DND-41 (cell line): ENCODE measurements at places on chromosomes 6 and 20.

- DNase-seq, result no peak
These were observed 59.9 kb downstream of the EYA2 start for GRCh38 chr20:46954490-46955038.

DNA sequence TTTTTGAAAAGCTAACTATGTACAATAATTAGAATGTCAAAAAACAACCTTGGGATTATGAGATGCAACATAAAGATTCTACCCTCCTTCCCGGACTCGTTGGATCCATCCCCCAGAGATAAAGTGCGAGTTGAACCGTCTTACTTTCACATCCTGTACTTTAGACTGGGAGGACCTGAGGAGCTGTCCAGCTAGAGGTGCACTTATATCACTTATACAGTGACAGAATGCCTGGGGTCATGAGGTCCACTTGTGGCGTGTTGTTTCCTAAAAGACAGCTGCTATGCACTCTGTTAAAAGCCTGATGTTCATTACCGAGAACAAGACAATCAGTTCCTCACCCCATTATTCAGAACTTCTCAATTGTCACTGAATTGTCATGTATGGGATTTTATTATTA, 2.1 kb downstream of the CDS2 start:
- no peak for DNase-seq

- DNase-seq, result no peak
These were observed 22.6 kb downstream of the RNF217 start for GRCh38 chr6:124984668-124985338.

- no peak for DNase-seq
These were observed 45.1 kb downstream of the GABRR2 start for GRCh38 chr6:89269981-89270380.

- DNase-seq, result no peak
These were observed 8.6 kb downstream of the IP6K3 start for GRCh38 chr6:33738153-33738552.

- DNase-seq, result no peak
These were observed 13.7 kb upstream of the MRAP2 start for GRCh38 chr6:84019842-84020211.

DNA sequence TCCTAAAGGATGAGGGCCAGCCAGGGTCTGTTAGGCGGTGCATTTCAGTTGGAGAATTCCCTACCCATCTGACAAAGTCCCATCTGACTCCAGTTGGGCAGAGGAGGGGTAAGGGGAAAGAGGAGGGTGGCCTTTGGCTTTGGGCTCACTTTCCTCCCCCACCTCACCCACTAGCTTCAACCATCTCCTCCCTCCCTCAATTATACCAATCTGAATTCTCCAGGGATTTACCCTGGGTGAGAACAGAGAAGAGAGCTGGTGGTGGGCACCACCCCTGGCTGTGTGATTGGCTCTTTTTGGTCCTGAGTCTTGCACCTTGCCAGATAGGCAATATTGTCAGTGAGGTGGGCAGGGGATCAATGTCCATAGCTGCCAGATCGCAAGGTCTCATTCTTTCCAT, 3.2 kb downstream of the HMGA1 start:
- no peak for DNase-seq

- DNase-seq, result no peak
These were observed 89.5 kb upstream of the TBX18 start for GRCh38 chr6:84853901-84854300.

- DNase-seq, result no peak
These were observed 61.5 kb downstream of the LYRM4 start for GRCh38 chr6:5199283-5199682.

DNA sequence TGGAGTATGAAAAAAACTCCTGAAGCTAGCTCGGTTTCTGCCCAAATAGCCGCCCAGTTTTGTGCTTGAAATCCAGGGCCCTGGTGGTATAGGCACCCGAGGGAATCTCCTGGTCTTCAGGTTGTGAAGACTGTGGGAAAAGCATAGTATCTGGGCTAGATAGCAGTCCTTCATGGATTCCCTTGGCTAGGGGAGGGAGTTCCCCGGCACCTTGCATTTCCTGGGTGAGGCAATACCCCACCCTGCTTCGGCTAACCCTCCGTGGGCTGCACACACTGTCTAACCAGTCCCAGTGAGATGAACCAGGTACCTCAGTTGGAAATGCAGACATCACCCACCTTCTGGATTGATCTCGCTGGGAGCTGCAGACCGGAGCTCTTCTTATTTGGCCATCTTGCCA, 184.5 kb upstream of the SLC35B3 start:
- DNase-seq, result no peak

- no peak for DNase-seq
These were observed 546.5 kb downstream of the PRKN start for GRCh38 chr6:162181111-162181510.

DNA sequence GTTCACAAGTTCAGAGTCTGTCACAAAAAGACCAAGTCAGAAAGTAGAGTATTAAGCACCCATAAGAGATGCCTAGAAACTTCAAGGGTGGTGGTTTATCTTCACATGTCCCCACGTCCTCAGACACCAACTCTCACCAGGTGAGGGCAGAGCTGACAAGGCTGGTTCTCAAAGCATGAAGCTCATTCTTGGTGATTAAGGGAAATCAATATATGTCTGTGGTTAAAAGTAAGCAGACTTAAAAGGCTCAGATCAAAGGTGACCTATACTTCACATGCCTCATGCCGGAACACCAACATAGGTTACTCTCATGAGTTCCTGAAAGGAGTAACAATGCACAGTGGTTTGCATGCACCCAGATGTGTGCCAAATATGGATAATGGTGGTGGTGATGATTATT, 27.0 kb downstream of the IL17A start:
- DNase-seq, result peak; percentile 32

DNA sequence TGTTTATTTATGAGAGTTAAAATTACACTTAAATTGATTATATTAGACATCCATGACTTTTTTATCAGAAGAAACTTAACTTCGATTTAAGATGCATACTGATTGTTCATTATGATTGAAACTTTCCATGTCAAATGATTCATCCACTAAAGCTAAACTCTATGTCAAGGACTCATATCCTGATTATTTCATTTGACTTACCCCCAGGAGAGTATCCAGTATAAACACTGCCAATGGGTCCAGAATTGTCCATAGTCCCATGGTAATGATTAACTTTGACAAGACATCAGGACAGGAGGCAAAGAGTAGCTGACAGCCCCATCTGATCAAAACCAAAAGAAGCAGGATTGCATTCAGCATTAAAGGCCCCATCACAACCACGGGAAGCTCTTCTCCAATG, 709.9 kb downstream of the TFAP2A start:
- DNase-seq, result no peak

DNA sequence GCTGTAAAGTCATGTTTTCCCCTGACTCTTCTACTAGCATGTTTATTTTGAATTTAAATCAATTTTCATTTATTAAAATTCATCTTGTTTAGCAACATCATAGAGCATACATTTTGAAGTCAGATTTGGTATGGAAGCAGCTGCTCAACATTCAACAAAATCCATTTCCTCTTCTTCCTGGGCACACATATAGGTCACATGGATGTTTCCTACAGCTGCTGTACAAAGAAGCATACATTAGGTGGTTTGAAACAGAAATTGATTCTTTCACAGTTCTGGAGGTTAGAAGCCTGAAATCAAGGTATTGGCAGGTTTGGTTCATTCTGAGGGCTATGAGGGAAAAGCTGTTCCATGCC, 495.2 kb downstream of the RFPL4B start:
- DNase-seq, result no peak

DNA sequence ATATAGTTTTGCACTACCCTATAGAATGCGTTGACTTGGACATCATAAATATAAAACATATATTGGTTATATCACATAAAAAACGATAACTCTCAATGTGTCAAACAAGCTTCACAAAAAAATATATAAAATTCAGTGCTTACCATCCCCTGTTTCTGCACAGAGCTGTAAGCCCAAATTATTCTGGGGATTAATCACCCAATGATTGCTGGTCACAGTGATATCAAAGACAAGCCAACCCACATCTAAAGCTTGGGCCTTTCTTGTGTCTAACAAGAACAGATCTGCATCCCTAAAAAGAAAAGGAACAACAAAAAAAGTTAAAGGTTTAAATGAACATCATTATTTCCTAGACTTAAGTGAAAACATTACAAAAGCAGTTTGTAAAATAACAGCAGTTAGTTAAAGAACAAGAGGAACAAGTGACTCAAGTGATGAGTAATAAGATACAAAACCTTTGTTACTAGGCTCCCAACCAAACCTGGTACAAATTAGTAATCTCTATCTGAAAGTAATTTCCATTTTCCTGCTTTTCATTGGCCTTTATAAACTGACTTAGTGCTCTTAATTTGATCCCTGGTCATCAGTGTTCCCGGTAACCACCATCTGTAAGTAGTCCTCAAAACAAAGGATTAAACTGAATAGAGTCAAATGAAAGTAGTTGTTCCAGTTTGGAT, 81.1 kb downstream of the BMP5 start:
- DNase-seq, result no peak

DNA sequence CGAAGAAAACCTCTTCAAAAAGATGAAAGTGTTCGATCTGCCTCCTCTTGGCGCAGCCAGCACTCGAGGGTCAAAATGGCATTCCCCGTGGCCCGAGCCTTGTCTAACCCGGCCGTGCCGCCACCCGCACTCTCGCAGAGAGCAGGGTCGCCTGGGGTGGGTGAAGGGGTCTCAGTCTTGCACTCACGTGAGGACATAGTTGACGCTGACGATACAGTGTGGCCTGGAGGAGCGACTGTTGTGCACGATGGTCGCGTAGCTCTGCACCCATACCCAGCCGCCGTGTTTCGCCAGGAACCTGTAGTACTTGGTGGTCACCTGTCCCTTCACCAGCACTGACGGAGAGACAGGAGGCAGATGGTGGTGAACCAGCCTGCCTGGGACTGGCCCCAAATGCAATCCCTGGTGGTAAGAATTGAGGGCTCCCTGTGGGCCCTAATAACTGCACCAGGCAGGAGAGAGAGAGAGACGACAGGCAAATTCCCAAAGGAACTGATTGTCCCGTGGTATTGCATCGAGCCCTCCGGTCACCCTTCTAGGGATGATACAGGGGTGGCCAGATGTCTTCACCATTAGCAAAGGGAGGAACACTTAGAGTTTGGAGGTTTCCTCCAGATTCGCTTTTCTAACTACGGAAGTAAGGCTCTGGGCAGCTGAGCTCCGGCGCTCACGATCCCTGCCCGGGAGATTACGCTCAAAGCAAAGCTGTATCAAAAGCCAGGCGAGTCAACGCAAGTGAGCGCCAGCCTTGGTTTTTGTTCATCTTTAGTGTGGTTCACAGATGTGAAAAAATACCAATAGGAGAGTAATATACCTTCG, 17.4 kb downstream of the SIM1 start:
- no peak for DNase-seq

DNA sequence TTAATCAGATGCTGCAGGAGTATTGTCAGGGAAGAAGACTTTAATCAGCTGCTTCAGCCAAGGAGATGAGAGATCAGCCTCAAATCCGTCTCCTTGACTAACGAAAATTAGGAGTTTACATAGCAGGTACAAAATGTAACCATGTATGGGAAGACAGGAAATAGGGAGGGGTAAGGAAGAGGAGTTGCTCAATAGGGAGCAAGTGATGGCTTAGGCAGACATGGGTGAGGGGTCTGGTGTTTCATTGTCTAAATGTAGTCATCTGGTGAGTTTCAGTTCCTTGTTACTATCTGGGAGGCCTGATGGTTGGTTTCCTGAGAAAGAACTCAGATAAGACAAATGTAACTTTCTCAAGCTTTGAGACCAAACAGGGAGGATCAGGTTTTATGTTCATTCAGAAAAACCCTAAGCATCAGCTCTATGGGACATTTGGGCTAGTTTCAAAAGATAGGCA, 217.3 kb upstream of the SULF2 start:
- no peak for DNase-seq

DNA sequence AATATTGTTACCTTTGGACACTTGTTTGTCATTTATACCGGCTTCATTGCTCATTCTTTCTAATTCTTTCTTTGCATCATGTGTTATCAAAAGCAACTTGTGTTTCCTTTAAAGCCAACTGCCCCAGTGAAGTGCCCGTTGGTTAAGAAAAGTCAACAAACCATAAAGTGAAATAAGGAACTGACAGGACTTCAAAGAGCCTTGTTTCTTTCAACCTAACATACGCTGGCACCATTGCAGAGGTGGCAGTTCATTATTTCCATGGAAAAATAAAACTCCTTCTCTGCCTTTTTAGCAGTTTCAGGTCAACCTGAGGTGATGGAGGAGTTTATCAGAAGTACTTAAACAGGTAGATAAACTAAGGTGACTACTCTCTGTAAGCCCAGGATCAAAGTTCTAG, 28.8 kb downstream of the FERMT1 start:
- no peak for DNase-seq

DNA sequence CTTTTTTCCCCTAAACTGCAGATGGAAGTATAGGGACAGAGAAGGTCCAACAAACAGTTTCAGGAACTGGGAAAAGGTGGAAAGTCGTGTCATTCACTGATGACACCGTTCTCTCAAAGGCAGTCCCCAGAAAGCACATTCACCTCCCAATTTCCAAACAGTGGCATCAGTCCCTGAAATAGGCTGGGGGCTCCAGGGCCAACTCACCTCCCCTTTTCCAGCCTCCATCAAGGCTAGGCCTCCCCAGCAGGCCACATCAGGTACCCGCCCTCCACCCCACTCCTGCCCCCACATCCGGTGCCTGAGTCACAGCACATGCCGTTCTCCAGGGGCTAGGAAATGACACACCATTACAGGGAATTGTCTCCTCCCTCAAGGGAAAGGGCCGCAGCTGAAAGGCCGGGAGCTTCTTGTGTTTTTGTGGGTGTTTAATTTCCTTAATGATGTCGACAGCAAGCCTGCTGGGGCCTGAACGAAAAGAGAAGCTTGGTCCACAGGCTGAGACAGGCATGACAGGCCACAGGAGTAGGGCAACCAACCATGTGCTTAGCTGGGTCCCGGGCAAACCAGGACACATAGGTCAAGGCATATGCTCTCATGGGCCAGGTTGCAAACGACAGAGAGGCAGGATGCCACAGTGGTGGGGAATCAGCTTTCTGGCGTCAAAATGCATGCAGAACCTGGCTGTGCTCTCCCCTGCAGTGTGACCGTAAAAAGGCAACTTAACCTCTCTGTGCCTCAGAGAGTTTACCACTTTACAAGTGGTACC, 39.2 kb downstream of the ZMYND8 start:
- peak; percentile 9 for DNase-seq

GRCh38 chr6:81735756-81736380, 16.6 kb downstream of the TENT5A start:
- no peak for DNase-seq

- DNase-seq, result no peak
These were observed 93.5 kb downstream of the CEBPB start for GRCh38 chr20:50283922-50284810.

DNA sequence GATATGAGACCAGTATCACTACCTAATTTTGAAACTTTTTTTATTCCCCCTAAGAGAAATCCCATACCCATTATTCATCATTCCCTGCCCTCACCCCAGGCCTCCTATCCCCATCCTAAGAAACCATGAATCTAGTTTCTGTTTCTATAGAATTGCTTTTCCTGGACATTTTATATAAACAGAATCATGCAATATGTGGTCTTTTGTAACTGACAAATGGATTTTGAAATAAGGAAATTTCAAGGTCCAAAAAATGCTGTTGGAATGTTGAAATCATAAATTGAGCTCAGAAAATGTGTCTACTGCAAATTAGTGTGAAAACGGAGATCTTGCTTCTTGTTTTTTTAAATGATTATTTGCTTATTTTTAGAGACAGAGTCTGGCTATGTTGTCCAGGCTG, 25.1 kb downstream of the RNF217 start:
- no peak for DNase-seq
